NCI-H2029 treated with DMSO at 0.1 percent for 48 hours (cell line): ENCODE measurements at places on chromosomes 13 and 19.

DNA sequence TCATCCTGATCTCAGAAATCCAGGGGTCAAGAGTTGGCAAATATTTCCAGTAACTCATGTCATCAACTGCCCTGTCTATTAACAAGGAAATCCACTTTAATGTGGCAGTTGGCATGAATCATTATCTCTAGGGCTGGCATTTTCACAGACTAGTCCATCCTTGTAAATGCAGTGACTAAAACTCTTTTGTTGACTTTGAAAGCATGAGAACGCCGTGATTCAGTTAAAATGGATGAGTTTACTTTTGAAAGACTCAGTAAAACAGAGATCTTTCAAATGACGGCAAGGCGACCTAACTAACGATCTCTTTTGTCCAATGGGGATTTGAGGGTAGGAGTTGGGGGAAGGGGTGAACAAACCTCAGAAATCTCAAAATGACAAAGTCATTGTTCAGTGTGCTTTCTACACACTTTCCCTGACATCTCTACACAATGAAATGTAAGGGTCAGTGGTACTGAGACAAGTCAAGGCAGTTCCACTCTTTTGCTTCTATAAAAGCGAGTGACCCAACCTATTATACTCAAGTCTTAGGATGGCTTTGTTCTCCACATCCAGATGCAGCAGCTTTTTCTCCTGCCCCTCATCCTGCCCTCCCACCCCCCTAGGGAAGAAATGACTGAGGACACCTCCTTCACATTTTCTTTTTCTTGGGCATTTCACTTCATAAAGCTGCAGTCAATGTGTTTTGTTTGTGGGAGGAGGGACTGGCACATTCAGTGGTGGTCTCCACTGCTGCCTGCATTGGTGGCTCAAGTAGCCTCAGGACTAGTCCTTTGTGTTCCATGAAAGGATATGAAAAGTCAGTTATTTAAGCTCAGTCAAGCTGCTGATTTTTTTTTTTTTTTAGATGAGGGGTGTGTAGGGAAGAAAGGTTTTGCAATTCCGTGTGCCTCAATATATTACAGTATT, 200.5 kb downstream of the ABCC4 start:
- no peak for DNase-seq

- no peak for DNase-seq
Observed at GRCh38 chr19:15279326-15279904, 47.2 kb upstream of the EPHX3 start.

DNA sequence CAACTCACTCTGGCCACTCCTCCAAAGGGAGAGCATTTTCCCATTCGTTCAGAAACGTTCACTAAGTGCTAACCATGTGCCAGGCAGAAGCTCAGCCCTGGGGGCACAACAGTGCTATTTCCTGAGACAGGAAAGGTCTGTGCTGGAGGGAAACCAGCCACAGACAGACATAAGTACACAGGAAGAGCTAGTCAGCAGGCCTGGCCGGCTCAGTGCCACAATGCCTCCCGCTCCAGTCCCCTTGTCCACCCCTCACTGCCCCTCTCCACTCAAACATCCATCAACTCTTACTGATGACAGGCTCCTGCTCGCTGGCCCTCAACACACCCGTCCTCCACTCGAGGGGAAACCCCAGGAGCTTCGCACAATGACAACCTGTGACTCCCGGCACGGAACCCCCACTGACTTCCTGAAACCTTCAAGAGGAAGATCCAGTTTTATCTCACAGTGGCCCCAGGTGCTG, 11.3 kb upstream of the PLA2G4C start:
- DNase-seq: no peak

DNA sequence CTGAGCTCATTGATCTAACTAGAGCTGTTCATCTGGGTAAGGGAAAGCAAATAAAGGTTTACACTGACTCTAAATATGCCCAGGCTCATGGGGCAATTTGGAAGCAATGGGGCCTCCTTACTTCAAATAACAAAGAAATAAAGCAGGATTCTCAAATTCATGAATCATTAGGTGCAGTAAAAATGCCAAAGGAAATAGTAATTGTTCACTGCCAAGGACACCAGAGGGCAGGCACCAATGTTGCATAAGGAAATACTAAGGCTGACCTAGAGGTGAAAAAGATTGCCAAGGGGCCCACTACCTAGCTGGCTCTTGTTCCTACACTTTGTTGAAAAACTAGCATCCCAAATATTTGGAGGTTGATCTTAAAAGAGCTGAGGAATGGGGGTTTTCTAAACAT, 1686.7 kb upstream of the MIR17HG start:
- no peak for DNase-seq

DNA sequence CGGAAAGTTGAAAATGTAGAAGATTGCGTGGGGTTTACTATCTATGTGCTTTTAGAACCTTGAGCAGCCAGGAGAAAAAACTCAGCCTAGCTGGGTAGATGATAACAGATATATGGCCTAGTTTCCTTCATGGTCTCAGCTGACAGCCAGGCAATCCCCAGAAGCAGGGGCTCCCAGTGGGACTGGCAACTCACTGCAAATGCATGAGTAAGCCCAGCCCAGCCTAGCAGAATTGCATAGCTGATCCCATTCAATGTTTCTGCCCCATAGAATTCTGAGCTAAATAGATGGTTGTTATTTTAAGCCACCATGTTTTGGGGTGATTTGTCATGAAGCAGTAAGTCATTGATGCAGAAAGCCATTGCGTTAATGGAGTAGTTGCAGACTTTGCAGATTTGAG, 108.5 kb downstream of the ERCC5 start:
- no peak for DNase-seq

GRCh38 chr13:44148159-44148914, 225.3 kb upstream of the SERP2 start:
- no peak for DNase-seq

DNA sequence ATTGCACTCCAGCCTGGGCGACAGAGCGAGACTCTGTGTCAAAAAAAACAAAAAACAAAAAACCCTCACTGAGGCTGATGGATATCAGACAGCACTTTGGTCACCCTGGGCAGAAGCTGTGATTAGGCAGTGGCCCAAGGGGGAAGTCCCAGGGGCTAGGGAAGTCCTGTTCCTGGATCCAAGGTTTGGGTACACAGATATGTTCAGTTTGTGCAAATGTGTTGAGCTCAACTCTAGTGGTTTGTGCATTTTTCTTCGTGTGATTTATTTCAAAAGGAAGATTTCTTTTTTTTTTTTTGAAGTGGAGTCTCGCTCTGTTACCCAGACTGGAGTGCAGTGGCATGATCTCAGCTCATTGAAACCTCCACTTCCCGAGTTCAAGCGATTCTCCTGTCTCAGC, 12.3 kb downstream of the MEF2B start:
- no peak for DNase-seq

DNA sequence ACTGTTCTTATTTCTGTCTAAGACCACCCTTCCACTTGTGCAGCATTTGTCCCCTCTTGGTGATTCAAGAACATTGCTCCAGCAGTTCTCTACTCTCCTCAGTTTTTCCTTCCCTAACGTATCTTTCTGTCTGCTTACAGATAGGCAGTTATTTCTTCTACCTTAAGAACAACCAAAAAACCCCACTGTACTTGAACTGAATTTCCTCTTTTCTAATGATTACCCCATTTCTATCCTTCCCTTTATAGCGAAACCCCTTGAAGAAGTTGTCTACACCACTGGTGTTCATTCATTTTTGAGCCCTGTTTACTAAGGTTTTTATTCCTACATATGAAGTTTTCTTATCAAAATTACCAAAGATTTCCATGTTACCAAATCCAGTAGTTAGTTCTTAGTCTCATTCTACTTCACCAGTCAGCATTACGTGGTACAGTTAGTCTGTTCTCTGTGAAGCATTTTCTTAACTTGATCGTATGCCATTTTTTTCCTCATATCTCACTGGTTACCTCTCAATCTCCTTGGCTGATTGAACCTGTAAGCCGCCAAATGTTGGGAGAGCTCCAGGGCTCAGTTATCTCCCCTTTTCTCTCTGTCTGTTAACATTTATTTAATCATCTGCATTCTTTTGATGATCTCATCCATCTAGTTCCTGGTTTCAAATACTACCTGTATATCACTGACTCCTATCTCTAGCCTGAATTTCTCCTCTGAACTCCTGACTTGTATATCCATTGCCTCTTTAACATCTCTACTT, 9.0 kb downstream of the LSM14A start:
- DNase-seq: no peak

- DNase-seq: no peak
Observed at GRCh38 chr19:21128901-21129698, 12.7 kb upstream of the ZNF431 start.

GRCh38 chr13:68057836-68058235, 827.7 kb upstream of the PCDH9 start:
- no peak for DNase-seq

- no peak for DNase-seq
Observed at GRCh38 chr13:29758531-29759114, 91.8 kb downstream of the UBL3 start.

- DNase-seq: no peak
Observed at GRCh38 chr13:37001921-37002250, 1.3 kb downstream of the EXOSC8 start.

DNA sequence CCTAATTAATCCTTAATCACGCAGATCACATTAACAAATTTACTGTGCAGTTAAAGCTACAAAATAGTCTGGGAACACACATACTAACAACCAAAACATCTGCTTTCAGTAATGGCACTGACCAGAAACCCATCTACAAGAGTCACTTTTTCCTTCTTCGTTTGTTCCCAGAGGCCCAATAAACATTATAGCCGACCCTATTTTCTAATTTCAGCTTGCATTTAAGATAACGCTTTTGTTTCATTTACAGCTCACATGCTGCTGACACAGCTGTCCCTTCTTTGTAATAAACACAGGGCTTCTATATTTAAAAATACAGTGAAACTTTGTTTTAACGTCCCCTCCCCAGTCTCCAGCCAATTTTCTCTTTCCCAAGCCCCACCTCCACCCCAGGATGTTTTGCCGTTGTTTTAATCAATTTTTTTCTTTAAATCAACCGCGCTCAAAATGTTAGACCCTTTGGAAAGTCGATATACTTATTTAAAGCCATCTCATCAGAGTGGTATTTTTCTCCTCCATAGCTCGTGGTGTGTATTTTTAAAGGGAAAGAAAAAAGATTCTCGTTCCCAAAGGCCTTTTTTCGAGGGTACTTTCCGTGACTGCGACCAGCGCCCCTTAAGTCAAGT, 1.7 kb upstream of the WBP4 start:
- DNase-seq: no peak

- no peak for DNase-seq
Observed at GRCh38 chr19:14167576-14168138, 31.3 kb upstream of the ASF1B start.

DNA sequence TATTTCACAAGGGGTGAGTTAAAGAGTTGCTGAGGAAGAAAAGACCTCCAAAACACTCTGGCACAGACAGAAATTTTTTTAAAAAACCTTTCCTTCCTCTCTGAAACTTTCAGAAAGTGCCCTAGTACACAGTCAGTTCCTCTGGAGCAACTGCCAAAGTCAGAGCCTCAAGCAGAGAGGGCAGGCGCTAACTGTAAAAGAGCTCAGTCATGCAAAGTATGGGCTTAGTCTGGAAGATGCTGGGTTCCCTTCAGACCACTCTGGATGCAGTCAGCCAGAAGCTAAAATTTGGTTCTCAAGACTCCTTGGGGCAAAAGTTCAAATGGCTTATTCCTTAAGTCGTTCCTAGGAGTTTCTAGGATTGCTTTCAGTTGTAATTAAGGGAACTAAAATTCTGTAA, 671.6 kb downstream of the PCDH9 start:
- no peak for DNase-seq

DNA sequence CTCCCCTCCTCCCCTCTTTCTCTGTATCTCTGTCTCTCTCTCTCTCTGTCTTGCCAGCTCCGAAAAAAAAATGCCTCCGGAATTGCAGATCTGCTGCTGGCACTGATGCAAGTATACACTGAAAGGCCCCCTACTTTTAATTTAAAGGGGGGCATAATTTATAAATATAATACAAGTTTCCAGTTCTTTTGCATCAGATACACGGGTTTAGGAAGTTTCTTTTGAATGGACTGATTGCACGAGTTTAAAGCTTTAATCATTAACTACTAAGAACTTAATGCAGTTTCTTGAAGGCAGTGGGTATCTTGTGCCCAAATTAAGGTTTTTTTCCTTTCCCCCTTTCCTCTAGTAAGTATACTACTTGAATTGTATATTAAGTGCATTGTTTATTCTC, 1.4 kb downstream of the FGF9 start:
- DNase-seq: no peak

DNA sequence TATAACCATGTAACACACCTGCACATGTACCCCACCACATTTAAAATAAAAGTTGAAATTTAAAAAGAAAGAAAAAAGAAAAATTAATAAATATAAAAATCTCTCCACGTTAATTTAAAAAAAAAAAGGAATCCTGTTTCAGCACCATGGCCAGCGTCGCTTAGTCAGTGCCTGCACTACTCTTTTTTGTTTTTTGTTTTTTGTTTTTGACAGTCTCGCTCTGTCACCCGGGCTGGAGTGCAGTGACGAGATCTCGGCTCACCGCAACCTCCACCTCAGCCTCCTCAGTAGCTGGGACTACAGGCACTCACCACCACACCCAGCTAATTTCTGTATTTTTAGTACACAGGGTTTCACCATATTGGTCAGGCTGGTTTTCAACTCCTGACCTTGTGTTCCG, 835.9 kb downstream of the UQCRFS1 start:
- no peak for DNase-seq

DNA sequence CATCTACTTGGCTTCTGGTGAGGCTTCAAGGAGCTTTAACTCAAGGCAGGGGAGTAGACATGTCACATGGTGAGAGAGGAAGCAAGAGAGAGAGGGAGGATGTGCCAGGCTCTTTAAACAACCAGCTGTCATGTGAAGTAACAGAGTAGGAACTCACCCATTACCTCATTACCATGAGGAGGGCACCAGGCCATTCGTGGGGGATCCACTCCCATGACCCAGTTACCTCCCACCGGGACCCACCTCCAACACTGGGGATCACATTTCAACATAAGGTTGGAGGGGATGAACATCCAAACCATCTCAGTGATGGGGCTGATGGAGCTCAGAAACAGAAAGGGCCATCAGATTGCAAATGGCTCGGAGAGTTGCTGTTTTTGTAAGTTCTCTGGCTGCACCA, 12.9 kb downstream of the VSTM2B start:
- DNase-seq: no peak

GRCh38 chr13:39321574-39321973, 281.4 kb downstream of the LHFPL6 start:
- no peak for DNase-seq

DNA sequence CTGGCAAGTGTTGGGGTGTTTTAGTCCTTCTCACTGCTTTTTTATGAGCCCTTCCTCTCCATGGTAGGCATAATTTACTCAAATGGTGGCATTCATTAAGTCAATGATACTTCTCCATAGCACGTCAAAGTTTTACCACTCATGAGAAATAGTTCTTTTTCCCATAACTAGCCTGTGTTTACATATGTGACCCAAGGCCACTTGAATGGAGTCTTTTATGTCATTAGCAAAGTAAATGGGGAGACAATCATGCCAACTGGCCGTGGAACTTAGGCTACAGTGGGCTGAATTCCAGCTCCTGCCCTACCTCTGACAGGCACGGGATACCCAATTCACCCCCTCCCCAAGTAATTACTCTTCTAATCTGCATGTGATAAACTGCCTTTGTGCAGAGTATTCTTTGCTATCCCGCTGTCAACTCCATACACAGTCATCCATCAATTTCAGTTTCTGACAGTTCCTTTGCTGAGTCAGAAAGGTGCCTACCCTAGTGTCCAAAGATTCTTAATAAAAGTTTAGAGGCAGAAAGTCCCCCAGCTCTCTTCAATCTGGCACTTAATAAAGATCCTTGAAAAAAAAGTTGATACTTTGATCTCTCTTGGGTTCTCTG, 16.9 kb downstream of the PROSER1 start:
- no peak for DNase-seq
